Activated CD8-positive, alpha-beta T cell treated with anti-CD3 and anti-CD28 coated beads for 36 hours (primary cell): ENCODE measurements at places on chromosomes 6 and 20.

GRCh38 chr6:56065408-56065807 is 182.0 kb downstream of the COL21A1 start:
- no peak for DNase-seq

GRCh38 chr20:58697867-58698703 is 5.5 kb downstream of the NPEPL1 start:
- no peak for DNase-seq

- DNase-seq, result no peak
Measured at GRCh38 chr6:137316626-137317025, 97.4 kb upstream of the IFNGR1 start.

GRCh38 chr20:15346657-15347280 is 1009.4 kb upstream of the FLRT3 start:
- DNase-seq, result no peak

DNA sequence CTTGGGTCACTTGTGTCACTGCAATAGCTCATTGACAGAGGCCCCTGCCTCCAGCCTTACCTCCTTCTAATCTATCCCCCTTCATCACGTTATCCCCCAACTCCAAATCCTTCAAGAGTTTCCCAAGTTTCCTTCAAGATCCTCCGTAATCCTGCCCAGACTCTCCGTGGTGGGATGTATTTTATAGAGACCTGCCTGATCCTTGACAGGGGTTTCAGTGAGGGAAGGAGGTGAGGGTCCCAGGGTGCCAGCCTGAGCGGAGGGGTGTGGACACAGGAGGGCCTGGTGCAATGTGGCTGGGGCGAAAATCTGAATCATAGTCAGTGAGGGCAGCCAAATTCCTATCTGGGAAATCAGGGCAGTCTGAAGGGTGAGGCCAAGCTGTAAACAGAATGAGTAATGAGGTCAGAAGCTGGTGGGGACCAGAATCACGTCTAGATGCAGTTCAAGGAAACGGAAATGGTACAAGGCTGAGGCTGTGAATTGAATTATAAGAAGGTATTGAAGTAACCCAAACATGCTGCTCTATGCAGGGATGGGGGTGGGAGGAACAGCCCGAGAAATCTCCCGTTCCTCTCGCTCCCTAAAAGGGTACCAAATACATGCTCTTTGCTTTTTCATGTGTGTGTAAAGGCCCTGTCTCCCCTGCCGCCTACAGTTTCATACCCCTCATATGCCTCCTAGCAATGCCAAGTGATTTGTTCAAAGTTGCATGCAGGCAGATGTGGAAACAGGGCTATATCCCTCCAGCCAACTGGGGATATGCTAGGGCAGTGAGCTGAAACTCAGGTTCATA is 35.4 kb upstream of the PIM1 start:
- DNase-seq, result peak; percentile 25

DNA sequence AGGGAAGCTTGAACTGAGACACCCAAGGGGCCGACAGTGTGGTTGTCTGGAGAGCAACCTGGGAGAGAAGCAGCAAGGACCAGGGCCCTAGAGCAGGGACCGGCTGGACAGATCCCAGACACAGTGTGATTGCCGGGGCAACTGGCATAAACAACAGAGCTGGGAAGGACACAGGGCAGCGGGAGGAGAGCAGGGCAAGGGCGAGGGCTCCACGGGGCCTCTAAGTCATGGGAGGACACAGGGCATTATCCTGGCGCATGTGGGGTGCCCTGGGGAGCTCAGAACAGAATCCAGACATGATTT is 31.1 kb upstream of the CCR6 start:
- no peak for DNase-seq

GRCh38 chr6:141388666-141389065 is 744.1 kb upstream of the GJE1 start:
- DNase-seq, result no peak

GRCh38 chr20:8790442-8791074 is 278.3 kb upstream of the PLCB4 start:
- peak; percentile 49 for DNase-seq

- no peak for DNase-seq
Measured at GRCh38 chr6:106628658-106629102, 618 bp downstream of the RTN4IP1 start.

DNA sequence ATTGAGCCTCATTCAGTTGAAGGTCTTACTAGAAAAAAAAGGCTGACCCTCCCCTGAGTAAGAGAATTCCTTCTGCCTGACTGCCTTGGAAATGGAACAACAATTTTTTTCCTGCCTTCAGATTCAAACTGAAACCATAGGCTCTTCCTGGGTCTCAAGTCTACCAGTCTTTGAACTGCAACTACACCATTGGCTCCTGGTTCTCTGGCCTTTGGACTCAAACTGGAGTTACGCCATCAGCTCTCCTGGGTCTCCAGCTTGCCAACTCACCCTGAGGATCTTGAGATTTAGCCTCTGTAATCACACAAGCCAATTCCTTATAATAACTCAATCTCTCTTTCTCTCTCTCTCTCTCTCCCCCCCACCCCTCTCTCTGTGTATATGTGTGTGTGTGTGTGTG is 36.0 kb upstream of the SNX9 start:
- no peak for DNase-seq

DNA sequence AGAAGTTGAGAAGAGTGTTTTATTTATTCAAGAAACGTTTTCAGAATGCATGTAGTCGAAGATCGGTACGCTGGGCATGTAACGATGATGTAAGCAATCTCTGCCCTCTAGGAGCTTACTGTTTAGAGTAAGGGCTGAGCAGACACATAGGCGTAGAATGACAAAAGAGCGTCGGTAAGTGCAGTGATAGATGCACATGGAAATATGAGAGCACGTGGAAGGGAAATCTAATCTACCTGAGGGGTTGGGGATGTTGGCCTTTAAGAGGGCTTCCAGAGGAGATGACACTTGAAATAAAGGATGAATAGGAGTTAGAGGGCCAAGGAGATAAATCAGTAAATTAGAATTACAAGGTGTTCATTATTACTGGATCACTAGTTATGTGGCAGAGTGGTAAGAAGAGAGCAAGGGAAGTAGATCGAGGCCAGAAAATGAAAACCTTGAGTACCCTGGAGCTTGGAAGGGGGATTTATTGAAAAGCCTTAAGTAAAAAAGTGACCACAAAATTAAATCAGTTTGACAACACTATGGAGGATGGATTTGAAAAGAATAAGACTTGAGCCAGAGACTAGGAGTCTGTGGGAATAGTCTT is 782 bp downstream of the TRMT11 start:
- DNase-seq, result peak; percentile 32

DNA sequence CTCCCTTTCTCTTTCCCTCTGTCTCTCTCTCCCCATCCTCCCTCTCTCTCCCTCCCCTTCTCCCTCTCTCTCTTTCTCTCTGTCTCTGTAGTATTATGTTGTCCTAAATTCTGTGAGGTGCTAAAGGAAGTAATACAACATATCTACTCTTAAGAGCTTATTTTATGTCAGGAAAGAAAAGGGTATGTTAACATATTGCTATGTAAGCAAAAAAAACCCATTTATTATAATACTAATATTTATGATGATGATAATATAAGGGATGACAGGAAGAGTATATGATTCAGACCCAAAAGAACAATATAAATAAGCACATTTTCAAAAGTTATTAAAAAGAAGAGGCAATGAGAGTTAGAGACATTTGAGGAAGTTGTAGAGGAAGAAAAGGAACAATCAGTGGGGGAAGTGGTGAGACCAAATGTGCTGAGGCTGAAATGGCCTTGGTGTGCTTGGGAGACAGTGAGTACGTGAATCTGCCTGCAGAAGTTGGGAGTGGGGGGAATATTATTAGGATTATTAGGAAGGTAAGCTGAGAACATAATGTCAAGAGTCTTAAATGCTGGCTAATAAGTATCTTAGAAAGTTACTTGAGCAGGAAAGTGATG is 303.6 kb upstream of the FERMT1 start:
- no peak for DNase-seq

DNA sequence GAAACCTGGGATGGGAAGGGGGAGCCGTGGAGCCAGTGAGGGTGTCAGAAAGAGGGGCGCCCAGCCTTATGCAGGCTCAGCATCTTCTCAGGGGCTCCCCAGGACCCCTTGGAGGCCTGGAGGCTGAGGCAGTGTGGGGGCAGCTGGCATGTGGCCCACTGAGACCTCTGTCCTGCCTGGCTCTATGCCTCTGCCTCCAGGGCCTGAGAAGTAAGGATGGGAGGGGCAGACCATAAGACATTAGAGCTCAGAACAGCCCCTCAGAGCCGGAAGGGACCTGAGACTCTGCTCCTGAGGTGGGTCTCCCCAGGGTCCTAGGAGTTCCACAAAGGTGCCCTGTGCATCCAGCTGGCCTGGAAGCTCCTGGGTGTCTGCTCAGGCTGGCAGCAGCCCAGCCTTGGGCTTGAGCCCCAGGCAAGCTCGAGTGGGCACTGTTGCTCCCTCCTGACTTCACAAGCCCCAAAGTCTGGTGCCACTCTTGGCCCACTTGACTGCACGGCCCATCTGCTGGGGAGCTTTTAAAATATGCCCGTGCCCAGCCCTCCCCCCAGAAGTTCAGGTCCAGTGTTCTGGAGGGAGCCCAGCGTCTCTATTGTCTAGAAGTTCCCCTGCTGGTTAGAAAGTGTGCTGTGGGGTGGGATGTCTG is 126.8 kb downstream of the GRM4 start:
- no peak for DNase-seq
